ENCODE measurements at places on chromosomes 7 and 10. TPM values are rescaled to one million over a fixed set of nuclear protein-coding genes. Genes with fewer than 3 reads are reported as not detected.

GRCh38 chr7:66507764-66508296 is 120.9 kb upstream of the KCTD7 start:
- no peak overlapping the region for H3K27ac ChIP-seq
- peaks cover 6% of the 10 kb centered on the region for H3K4me1 ChIP-seq
- no peak for DNase-seq
- H3K4me3 ChIP-seq = no peak overlapping the region
- no peaks in the 10 kb centered on the region for H3K36me3 ChIP-seq

DNA sequence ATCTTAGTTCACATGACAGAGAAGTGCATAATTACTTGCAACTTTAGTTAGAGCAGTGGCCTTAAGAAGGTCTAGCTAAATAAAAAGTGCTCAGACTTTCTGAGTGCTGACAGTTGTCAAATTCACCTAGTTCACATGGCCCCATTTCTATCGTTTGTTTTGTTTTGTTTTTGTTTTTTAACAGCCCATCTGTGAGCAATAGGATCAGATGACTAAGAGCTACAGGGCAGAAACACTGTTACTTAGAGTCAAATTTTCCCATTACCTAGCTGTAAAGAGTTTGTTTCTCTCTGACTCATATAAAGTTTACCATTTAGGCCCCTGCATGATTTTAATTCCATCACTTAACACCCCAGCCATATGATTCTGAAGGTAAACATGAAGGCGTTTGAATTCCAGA is 18.8 kb downstream of the CAV1 start:
- no peaks in the 10 kb centered on the region for H3K27me3 ChIP-seq
- no peaks in the 10 kb centered on the region for H3K4me1 ChIP-seq
- H3K36me3 ChIP-seq = no peaks in the 10 kb centered on the region
- no peak overlapping the region for H3K27ac ChIP-seq

DNA sequence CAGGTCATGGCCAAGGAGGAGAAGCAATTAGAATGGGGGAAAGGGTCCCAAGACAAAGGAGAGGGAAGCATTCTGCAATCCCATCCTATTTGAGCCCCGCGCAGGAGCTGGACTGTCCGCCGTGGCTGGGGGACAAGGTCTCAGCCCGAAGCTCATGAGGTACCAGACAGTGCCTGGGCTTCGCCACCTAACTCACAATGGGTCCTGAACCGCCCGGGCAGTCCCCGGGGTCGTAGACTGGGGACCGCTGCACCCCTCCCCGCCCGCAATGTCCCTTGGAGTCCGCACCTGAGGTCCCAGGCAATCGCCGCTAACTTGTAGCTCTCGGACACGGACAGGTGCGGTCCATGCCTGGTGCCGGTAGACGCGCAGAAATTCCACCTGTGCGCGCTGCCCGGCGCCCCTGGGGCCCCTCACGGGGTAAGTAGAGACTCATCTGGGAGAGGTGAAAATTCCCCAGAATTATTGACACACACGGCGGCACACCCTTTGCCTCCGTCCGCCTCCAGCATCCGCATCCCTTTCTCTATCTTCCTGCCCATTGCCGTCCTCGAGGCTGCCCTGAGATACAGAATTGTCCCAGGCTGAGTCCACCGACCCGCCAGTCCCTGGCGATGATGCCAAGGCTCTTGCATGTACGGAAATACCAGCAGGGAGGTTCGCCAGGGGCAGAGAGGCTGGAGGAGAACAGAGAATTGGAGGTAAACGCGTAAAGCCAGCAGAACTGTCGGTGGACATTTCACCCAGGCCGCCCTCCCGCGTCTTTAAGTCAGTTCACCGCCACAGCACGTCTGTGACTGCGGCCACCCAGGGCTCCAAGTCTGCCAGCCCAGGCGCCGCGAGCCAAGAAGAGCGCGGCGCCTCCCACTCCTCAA is 1.8 kb downstream of the CHRM2 start:
- H3K4me1 ChIP-seq = no peaks in the 10 kb centered on the region
- no peaks in the 10 kb centered on the region for H3K27me3 ChIP-seq
- H3K36me3 ChIP-seq = no peaks in the 10 kb centered on the region
- H3K27ac ChIP-seq = no peak overlapping the region

DNA sequence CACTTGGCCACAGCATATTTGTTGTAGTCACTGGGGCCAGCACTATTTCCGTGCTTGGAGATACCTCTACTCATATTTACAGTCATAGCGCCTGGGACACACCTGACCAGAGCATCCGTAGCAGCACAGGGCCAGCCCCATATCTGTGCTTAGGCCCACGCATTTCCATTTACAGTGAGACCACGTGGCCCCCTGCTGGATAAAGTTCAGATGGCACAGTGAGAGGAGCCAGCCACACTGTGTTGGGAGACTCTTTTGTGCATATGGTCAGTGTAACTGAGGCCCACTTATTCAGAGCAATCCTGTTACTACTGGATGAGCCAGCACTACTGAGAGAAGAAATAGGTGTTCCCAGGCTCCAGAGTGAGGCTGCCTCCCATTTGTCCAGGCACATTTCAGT is 455.3 kb downstream of the REEP3 start:
- H3K4me1 ChIP-seq = no peaks in the 10 kb centered on the region
- no peaks in the 10 kb centered on the region for H3K36me3 ChIP-seq
- no peak overlapping the region for H3K27ac ChIP-seq
- no peak for DNase-seq

DNA sequence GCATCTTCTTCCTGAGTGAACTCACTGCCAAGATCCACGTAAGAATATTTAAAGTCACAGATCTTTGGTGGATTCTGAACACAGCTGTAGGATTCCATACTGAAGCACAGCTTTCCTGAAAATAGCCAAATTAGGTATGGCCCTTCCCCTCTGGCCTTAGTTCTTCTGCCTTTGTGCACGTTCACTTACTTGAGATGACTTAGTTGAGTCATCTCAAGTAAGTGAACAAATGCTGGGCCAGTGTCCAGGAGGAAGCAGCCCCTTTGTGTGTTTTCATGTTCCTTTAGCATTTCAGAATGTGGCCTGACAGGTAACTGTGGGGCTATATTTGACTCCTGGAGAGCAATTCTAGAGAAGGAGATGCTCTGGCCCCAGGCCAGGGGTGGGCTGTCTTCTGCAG is 51.5 kb downstream of the CCNY start:
- H3K36me3 ChIP-seq = no peaks in the 10 kb centered on the region
- peaks cover 11% of the 10 kb centered on the region for H3K4me1 ChIP-seq
- DNase-seq = no peak
- H3K4me3 ChIP-seq = no peak overlapping the region
- no peaks in the 10 kb centered on the region for H3K27me3 ChIP-seq

- H3K4me3 ChIP-seq = no peak overlapping the region
- no peaks in the 10 kb centered on the region for H3K36me3 ChIP-seq
- H3K27me3 ChIP-seq = no peaks in the 10 kb centered on the region
- no peak overlapping the region for H3K27ac ChIP-seq
Measured at GRCh38 chr10:62626817-62627216, 177.7 kb upstream of the ADO start.

The PIP gene
- total RNA-seq = not detected

DNA sequence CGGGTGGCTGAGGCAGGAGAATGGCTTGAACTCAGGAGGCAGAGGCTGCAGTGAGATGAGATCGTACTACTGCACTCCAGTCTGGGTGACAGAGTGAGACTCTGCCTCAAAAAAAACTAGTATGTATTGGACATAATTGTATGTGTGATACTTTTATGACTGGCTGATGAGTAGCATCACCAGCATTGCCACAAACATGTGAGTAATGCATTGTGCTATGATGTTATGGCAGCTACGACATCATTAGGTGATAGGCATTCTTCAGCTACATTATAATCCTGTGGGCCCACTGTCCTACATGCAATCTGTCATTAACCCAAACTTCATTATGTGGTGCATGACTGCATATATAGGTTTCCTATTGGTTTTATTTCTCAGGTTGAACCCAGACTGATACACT is 352.4 kb downstream of the GALNT17 start:
- no peaks in the 10 kb centered on the region for H3K27me3 ChIP-seq
- no peak for DNase-seq
- no peak overlapping the region for H3K27ac ChIP-seq
- H3K36me3 ChIP-seq = no peaks in the 10 kb centered on the region

- H3K4me3 ChIP-seq = no peak overlapping the region
- H3K27me3 ChIP-seq = no peaks in the 10 kb centered on the region
- no peaks in the 10 kb centered on the region for H3K36me3 ChIP-seq
Measured at GRCh38 chr7:40923626-40924025, 779.3 kb downstream of the INHBA start.

DNA sequence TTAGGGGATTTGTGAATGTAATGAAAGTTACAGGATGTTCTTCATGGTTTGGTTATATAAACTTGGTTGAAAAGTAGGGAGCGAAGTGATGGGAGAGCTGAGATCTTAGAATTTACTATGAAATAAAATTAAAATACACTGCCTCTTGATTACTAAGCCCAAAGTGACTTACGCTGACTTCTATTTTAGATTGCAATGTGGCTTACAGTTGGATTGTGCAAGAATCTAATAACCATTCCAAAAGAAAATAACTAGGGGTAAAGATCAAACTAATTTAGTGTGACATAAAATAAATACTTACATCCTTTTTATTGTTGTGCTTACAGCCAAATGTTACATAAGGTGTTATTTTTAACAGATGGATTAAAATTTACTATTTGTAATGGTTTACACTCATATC is 15.3 kb downstream of the WNT16 start:
- DNase-seq = no peak
- H3K27me3 ChIP-seq = no peaks in the 10 kb centered on the region
- H3K4me3 ChIP-seq = no peak overlapping the region

GRCh38 chr10:24086296-24087086 is 122.4 kb upstream of the KIAA1217 start:
- H3K27me3 ChIP-seq = no peaks in the 10 kb centered on the region
- H3K36me3 ChIP-seq = no peaks in the 10 kb centered on the region
- H3K4me1 ChIP-seq = no peaks in the 10 kb centered on the region
- no peak for DNase-seq
- H3K27ac ChIP-seq = no peak overlapping the region

GRCh38 chr7:28174901-28175661 is 5.5 kb downstream of the JAZF1 start:
- peaks cover 8% of the 10 kb centered on the region for H3K4me1 ChIP-seq
- no peaks in the 10 kb centered on the region for H3K27me3 ChIP-seq
- no peak for DNase-seq
- H3K27ac ChIP-seq = no peak overlapping the region

DNA sequence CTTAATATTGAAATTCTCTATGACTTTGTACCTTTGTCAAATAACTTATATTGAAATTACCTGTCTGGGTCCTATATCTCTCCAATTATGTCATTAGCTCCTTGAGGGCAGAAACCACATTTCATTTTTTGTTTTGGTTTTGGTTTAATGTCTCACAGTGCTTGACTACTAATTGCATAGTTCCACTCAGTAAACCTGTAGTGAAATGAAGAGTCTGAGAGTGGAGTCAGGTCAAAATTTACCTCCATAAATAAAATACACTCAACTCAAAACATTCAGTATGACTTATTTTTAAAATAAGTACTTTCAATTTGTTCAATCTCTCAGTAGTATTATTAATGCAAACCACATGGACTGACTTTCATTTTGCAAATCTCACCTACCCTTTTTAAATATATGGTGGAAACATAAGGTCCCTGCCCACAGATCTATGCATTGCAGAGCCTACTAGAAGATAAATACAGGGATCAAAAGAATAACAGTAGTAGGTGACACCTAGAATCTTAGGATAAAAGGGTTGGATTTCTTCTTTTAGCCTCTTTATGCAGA is 32.5 kb downstream of the PDE1C start:
- no peaks in the 10 kb centered on the region for H3K4me1 ChIP-seq
- no peaks in the 10 kb centered on the region for H3K36me3 ChIP-seq
- H3K4me3 ChIP-seq = no peak overlapping the region
- DNase-seq = no peak

DNA sequence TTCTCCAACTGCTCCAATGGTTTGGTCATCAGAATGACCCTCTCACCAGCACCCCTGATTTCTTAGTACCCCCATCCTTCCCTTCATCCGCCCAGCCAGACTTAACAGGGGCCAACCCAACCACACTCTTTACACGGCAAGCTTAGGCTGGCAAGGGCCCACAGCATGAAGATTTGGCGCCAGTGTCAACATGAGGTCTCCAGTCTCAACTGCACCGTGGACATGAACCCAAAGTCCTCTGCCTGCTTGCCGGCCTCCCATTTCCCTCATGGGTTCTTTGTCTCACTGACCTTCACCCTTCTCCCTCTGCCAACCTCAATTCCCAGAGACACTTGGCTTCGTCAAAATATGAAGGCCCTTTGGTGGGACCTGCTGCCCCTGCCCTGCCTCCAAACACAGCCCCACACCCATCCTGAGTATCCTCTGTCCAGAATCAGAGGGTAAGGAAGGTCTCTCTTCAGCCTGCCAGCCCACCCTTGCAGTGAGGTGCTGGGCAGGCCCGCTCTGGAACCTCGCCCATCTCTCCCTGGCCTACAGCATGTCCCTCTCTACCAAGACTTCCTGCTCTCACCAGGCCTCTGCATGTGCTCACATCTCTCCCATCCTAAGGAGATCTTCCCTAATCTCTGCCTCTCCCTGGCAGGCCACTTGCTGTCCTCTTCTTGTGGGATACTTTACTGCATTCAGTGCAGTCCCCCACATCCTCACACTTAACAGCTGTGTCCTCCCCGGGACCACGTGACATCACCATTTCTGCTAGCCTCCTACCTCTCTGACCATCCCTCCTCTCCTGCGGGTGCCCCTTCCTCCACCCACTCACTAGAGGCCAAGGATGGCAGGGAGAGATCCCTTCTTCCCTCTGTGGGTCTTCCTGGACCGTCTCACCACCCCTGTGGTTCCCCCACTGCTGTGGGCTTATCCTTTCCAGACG is 91.7 kb upstream of the ZMIZ1 start:
- no peak for DNase-seq
- H3K36me3 ChIP-seq = no peaks in the 10 kb centered on the region
- H3K4me1 ChIP-seq = peaks cover 19% of the 10 kb centered on the region
- H3K27me3 ChIP-seq = no peaks in the 10 kb centered on the region

GRCh38 chr7:96346293-96346953 is 24.5 kb upstream of the SLC25A13 start:
- no peak for DNase-seq
- H3K4me3 ChIP-seq = no peak overlapping the region
- no peaks in the 10 kb centered on the region for H3K27me3 ChIP-seq
- no peak overlapping the region for H3K27ac ChIP-seq
- no peaks in the 10 kb centered on the region for H3K36me3 ChIP-seq
- no peaks in the 10 kb centered on the region for H3K4me1 ChIP-seq

Data from CD4-positive, alpha-beta memory T cell (primary cell).